ENCODE measurements at places on chromosomes 3 and 15.

- peak overlapping the region; percentile 97 for H3K27ac ChIP-seq
- no peak overlapping the region for H3K4me3 ChIP-seq
- H3K36me3 ChIP-seq, result no peaks in the 10 kb centered on the region
- H3K4me1 ChIP-seq, result peaks cover 90% of the 10 kb centered on the region
- no peaks in the 10 kb centered on the region for H3K27me3 ChIP-seq
Measured at GRCh38 chr3:16061491-16061890, 113.0 kb upstream of the GALNT15 start.

- H3K36me3 ChIP-seq, result no peaks in the 10 kb centered on the region
- no peaks in the 10 kb centered on the region for H3K4me1 ChIP-seq
- H3K4me3 ChIP-seq, result no peak overlapping the region
- no peaks in the 10 kb centered on the region for H3K27me3 ChIP-seq
- peak overlapping the region; percentile 4 for H3K27ac ChIP-seq
Measured at GRCh38 chr3:24351779-24352469, 142.7 kb downstream of the THRB start.

- no peak overlapping the region for H3K27ac ChIP-seq
- no peaks in the 10 kb centered on the region for H3K27me3 ChIP-seq
- H3K4me1 ChIP-seq, result peaks cover 6% of the 10 kb centered on the region
- no peak for DNase-seq
Measured at GRCh38 chr15:86624261-86625036, 544.8 kb downstream of the AGBL1 start.

DNA sequence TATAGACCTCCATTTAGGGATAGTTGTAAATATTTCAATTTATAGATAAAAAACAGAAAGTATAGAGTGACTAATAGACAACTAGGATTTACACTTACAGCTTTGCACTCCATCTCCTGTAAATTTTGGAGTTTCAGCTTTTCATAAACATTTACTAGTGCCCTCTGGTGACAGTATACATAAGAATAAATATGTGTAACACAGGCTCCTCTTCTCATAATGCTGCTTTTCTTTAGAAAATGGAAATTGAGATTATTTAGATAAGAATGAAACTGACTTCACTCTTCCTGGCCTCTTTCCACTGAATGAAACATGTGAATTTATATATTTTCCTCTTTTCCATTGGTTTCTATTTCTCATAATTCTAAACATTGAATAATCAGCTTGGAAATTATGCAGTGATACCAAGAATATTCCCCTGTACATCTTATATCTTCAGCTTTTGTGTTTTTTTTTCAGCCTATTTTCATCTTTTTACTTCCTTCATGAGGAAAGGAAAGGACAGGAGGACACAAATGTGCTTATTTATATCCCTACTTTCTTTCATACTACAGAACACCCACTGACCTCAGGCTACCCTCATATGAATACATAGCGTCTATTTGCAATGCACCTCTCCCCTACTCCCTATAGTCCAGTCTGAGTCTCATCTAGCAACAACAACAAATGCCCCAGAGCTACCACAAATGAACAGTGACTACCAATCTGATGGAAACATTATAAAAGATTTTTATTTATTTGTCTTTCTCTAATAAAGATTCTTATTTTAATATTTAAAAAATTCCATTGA is 103.1 kb upstream of the CCDC39 start:
- DNase-seq, result no peak
- H3K27me3 ChIP-seq, result no peaks in the 10 kb centered on the region
- no peaks in the 10 kb centered on the region for H3K4me1 ChIP-seq
- no peak overlapping the region for H3K4me3 ChIP-seq

GRCh38 chr3:64792445-64792844 is 104.6 kb upstream of the ADAMTS9 start:
- no peaks in the 10 kb centered on the region for H3K4me1 ChIP-seq
- no peaks in the 10 kb centered on the region for H3K27me3 ChIP-seq
- H3K27ac ChIP-seq, result no peak overlapping the region
- H3K4me3 ChIP-seq, result no peak overlapping the region

DNA sequence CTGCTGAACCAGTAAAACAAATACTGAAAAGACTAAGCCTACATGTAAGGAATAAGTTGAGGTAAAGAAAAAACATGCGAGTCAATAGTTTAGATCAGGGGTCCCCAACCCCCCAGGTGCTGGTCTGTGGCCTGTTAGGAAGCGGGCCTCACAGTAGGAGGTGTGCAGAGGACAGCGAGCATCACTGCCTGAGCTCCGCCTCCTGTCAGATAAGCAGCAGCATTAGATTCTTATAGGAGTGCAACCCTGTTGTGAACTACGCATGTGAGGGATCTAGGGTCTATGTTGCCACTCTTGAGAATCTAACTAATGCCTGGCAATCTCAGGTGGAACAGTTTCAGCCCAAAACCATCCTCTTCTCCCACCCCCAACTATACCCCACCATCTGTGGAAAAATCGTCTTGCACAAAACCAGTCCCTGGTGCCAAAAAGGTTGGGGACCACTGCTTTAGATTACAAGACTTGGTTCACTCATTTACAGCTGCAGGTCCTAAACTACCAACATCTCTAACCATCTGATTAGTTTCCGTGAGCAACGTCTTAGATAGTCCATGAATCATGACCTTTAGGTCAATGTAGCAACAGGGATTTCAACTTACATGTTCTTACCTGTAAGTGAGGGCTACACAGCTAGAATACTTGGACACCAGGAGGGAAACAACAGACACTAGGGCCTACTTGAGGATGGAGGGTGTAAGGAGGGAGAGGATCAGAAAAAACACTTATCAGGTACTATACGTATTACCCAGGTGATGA is 66.7 kb downstream of the TRANK1 start:
- H3K4me1 ChIP-seq, result no peaks in the 10 kb centered on the region
- no peaks in the 10 kb centered on the region for H3K27me3 ChIP-seq
- H3K36me3 ChIP-seq, result peaks cover 5% of the 10 kb centered on the region
- no peak overlapping the region for H3K4me3 ChIP-seq
- no peak overlapping the region for H3K27ac ChIP-seq

DNA sequence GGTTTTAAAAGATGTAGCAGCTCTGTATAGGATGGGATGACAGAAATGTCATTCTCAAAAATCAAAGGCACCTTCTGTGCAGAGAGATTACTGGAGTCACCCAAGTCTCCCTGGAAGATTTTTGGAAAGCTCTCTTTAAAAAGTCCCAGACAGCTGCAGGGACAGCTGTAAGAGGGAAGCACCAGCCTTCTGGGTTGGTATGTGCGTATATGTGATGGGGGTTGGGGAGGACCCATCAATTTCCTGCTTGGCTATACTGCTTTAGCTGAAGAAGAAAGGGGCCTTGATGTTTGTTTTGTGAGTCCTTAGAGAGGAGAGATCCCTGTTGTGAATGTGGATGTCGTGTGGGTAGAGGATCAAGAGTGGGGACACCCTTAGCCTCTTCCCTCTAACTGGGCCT is 5.4 kb upstream of the SEC11A start:
- peaks cover 14% of the 10 kb centered on the region for H3K4me1 ChIP-seq
- H3K27me3 ChIP-seq, result no peaks in the 10 kb centered on the region
- no peak overlapping the region for H3K27ac ChIP-seq
- no peak for DNase-seq
